ENCODE measurements at places on chromosomes 4 and X.

DNA sequence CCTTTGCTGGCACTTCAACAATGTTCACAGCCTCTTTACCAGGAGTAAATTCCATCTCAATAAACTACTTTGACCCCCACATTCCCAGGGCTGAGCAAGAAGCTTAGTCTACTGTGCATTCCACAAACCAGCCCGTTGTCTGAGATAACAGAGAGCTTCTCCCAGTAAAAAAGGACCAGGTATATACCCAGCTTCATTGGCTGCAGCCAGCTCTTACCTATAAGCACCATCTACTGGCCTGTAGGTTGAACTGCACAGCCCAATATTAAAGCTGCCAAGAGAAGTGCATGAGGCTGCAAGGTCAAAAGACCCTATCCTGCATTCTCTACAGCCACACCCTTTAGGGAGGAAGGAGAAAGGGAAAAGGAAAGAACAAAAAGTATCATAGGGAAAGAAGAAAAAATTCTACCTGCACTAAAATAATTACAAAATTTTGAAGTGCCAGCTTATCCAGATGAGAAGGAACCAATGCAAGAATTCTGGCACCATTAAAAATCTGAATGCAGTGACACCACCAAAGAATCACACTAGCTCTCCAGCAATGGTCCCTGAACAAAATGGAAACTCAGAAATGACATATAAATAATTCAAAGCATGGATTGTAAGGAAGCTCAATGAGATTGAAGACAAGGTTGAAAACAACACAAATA lies 45.7 kb upstream of the INTU start:
- DNase-seq = no peak

DNA sequence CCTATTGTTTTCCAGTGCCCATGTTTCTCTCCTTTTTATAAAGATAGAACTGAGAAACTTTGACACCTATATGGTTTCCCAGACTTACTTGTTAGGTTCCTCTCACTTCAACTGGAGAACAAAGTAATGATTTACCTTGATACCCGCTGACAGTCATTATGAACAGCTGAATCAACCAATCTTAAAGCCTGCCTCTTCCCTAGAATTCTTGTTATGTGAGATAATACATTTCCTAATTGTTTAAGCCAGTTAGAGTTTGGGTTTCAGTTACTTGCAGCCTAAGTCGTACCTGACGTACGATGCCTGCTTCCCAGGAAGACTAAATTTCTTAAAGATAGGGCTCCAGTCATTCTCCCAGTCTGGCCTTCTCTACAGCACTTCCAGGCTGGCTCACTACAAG lies 97.3 kb downstream of the SHROOM4 start:
- DNase-seq = no peak

DNA sequence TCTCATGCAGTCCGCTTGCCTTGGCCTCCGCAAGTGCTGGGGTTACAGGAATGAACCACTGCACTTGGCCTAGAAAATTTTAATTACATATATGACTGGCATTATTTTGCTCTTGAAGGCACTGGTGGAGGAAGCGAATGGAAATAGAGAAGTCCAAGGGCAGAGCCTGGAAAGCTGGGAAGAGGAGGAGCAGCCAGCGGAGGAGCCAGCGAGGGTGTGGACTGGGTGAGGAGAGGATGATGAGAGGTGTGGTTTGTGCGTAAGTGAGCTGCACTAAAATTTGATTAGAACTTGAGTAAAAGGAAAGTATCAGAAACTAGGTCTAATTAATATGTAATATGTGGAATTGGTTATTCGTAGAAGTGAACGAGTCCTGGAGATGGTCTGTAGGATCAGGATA lies 13.3 kb downstream of the KIAA0232 start:
- no peak for DNase-seq

- no peak for DNase-seq
Measured at GRCh38 chr4:75345423-75345822, 168.8 kb downstream of the RCHY1 start.

DNA sequence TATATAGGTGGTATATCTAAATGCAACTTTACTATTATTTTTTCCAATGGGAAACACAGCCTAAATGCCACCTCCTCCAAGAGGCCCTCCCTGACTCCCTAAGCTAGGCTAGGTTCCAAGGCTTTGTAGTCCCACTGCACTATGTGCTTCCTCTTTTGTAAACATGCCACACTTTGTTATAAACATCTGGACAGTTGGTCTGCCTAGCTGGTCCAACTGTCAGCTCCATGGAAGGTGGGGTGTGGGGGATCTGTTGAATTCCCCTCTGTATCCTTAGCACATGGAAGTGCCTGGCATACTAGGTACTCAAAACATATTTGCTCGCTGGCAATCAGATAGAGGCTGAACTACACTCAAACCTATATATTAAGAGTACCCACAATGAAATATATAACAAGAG lies 63.4 kb downstream of the SLC9A7 start:
- no peak for DNase-seq

GRCh38 chrX:77087529-77088169 lies 359.5 kb upstream of the FGF16 start:
- DNase-seq = no peak

- no peak for DNase-seq
Measured at GRCh38 chr4:185955826-185956543, 113.0 kb upstream of the TLR3 start.

GRCh38 chrX:68823413-68824151 lies 5.2 kb upstream of the EFNB1 start:
- DNase-seq = no peak

DNA sequence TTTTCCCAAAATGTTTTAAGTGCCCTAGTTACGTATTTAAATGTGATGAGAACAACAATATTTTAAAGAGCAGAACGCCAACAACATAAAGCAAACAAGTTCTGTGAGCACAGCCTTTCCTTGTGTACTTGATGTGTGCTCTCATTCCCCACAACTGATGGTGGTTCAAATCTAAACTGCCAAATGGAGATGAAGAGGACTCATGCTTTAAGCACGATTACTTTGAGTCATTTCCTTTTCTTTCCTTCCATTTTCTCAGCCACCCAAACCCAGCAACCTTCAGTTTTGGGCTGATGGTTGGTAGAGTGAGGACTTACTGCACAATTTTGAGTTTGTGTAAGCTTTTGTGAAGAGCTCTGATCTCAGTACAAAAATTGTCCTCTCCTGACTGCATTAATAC lies 1.7 kb downstream of the NSD2 start:
- no peak for DNase-seq

GRCh38 chr4:19381068-19381467 lies 870.6 kb upstream of the SLIT2 start:
- no peak for DNase-seq

DNA sequence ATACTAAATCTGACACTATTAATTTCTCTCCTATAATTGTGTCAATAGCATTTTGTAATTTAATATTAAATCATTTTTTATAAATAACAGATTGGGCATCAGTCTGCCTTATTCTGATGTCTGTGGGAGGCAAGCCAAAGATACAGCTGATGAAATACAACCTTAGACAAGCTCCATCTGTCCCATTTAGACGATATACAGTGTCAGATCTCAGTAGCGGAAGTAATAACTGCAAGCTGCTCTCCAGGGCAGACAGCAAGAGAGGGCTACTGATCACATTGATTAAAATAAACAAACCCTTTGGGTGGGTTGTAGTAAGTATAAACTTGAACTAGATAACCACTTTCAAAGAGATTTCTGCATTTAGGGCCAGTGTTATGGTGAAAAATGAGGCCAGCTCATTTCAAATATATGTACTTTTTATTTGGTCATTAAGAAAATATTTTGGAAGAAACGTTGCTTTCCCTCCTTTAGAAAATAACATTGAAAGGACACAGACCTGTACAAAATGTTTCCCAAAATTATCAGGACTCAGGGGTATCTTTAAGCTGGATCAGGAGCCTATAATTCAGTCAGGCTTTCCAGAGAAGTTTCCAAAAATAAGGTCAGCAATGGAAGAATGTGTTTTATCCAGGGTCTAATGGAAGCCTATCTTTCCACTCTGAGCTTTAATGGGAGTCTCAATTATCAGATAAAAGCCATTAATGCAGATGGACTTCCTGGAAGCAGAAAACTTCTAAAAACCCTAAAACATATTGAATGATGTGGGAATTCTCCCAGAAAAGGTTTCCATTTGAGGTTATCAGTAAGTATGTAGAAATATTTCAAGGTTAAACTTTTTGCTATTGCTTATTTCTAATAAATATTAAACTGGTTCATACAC lies 1028.8 kb upstream of the IGFBP7 start:
- DNase-seq = no peak

GRCh38 chrX:97447306-97447705 lies 563.6 kb downstream of the RPA4 start:
- no peak for DNase-seq

GRCh38 chrX:2502668-2503519 lies 2.1 kb upstream of the DHRSX start:
- DNase-seq = no peak

DNA sequence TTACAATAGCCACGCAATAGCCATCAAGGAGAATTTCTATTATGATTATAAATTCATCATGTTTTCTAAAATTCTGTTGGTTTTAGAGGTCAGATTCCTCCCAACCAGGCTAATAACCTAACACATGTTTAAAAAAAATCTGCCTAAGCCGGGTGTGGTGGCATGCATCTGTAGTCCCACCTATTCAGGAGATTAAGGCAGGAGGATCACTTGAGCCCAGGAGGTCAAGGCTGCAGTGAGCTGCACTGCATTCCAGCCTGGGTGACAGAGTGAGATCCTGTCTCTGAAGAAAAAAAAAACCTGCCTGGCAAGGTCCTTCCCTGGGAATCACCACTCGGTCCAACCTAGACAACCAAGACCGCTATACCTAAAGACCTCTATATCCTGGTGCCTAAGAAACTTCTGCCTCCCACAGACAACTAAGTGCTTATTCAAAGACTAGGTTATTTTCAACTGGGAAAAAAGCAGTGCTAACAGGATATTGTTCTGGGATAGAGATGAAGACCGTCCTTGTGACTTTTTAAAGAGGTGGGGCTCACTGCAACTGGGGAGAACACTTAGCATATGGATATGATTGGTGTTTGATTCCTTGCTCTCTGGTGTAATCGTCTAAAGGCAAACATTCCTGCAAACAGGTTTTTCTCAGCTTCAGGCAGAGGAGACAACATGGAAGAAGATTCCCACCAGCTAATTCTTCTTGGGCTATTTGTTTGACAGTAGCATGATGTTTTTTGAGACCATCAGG lies 18.2 kb downstream of the ATP1B4 start:
- no peak for DNase-seq

DNA sequence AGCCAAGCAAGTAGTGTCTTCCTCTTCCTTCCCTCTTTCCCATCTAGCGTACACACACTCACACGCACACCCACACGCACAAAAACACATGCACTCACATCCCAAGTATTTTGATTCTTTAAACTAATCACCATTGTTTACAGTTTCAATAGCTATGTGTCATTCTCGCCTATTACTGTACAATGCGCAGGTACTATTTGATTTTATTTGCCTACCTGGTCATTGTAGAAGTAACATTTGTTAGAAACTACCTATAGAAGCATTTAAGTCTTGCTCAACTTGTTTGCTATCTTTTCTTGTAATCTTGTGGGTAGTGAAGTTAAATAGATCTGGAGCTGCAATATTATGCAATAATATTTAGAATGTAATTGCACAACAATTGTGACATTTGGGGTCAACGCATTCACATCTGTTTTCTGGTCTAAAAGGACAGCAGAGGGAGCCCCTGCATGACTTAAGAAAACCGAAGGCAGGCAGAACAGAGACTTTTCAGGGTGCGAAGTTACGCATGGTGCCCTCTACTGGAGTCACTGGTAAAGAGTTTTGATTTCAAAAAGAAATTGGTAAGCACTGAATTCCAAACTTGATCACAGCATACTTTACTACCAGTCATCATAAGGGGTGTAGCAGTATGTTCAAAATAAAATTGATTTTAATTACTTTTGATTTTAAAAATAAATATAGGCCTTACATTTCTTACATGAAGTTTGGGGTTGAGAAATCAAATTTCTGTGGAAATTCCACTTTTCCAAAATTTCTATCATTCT lies 503.3 kb upstream of the FAM241A start:
- no peak for DNase-seq

- no peak for DNase-seq
Measured at GRCh38 chrX:135740681-135741149, 27.3 kb downstream of the CT45A1 start.

- DNase-seq = no peak
Measured at GRCh38 chr4:145824463-145824862, 114.2 kb downstream of the ZNF827 start.

DNA sequence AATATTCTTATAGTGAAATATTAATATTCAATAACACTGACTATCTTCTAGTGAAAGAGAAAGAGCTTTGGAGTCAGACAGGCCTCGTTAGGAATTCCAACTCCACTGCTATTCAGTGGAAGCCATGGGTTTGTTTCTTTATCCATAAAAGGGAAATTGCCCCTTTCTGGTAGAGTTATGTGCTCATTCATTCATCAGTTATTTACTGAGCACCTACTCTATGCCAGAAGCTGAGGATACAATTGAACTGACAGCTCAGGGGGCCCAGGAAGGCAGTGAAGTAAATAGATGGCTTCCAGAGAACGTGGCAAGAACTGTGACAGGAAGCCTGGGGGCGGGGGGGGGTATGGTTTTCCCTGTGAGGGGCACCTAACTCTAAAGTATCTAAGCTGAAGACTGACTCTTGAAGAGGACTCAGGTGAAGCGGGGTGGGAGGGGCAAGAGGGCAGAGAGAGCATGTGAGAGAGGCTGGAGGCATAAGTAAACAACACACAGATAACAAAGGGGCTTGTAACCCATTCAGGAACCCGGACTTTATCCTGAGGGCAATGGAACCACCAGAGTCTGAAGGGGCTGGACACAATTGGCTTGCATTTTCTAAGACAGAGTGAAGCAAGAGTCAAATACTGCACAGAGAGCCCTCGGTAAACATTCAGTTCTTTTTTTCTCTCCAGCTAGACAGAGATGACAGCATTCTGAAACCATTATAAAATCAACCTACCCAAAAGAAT lies 20.3 kb downstream of the ANXA5 start:
- DNase-seq = no peak

DNA sequence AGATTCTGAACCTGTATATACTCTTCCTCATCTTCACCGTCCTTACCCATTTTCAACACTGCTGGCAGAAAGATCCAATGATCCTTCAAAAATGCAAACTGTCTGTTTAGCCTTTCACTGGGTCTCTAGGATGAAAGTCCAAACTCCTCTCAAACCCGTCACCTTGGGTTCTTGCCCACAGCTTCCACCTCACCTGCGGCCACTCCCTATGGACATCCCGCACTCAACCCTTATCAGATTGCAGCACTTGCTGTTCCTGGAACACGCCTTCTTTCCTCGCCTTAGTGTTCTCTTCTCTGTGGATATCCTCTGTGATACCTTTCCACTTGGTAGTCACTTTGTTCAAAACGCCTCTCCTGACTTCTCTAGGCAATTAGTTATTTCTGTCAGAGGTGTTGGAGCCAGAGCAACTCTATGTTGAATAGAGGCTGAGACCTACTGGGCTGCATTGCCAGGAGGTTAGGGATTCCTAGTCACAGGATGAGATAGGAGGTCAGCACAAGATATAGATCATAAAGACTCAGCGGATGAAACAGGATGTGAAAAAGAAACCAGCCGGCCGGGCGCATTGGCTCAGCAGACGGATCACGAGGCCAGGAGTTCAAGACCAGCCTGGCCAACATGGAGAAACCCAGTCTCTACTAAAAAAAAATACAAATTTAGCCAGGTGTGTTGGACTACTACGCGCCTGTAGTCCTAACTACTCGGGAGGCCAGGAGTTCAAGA lies 4.2 kb upstream of the NOCT start:
- no peak for DNase-seq

All from cortex of kidney (tissue), 1 donor.